ENCODE measurements at places on chromosomes 3 and 15.
A peak's percentile ranks its signal among the peaks of the same experiment; 100 is the strongest.

DNA sequence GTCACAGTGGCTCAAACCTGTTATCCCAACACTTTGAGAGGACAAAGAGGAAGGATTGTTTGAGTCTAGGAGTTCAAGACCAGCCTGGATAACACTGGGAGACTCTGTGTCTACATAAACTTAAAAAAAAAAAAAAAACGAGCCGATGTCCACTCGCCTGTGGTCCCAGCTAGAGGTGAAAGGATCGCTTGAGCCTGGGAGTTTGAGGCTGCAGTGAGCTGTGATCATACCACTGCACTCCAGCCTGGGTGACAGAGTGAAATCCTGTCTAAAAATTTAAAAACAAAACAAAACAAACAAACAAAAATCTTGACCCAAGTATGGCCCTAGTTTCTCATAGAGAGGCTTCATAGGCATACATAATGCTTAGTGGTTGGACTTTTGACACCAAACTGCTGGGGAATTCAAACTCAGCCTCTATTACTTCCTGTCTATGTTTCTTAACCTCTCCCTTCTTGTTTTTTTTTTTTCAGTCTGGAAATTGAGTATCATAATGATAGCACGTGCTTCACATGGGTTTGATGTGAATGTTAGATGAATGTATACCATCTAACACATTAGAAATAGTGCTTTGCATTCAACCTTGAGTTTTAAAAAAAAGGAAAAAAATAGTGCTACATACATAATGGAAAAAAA lies 46.4 kb upstream of the CAPN7 start:
- no peak for DNase-seq

GRCh38 chr15:62280625-62281024 lies 115.5 kb upstream of the C2CD4B start:
- DNase-seq, result peak; percentile 2

DNA sequence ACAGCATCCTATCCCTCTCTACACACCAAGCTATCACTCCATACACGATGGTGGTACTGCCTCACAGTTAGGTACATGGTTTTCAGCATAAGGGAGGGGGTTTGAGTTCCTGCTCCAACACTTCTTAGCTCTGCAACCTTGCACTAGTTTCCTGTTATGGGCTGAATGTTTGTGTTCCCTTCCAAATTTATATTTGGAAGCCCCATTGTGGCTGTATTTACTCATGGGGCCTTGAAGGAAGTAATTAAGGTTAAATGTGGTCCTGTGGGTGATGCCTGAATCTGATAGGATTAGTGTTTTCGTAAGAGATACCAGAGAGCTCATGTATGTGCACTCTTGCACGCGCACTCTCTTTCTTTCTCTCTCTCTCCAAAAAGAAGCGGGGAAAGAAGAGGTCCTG lies 259.4 kb downstream of the RORA start:
- DNase-seq, result no peak

DNA sequence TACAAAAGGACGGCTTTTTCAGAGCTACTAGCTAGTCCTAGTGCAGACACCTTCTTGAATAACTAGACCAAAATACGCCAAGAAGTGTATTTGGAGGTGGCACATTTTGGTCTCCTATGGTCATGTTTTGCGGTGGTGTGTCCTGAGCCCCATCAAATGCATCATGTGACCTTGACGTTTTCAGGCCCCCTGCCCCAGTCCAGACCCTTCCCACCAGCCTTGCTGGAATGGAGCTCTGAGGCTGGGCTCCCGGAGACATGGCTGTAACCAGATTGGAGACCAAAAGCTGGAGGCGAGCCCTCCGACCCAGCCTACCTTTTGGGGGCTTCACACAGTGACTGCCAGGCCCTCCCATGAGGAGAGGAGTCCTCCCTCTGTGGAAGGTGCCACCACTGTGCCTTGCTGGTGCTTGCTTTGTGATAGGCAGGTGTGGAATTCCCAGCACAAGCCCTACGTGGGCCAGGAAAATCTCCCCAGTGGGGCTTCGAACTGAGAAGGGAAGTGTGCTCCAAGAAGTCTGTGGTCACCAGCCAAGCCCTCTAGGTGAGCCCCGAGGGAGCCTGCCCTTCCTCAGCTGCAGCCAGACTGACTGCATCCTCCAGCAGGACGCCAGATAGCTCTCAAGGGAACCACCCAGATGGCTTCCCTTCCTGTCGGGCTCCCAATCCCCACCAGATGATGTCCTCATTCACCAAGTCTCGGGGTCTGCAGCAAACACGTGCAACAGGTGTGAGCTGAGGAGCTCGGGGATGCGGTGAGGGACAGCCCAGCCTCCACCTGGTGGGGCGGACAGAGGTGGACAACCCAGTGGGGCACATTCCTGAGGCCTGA lies 126.2 kb downstream of the ASB7 start:
- no peak for DNase-seq

GRCh38 chr15:41894791-41895463 lies 1.1 kb upstream of the SPTBN5 start:
- no peak for DNase-seq

DNA sequence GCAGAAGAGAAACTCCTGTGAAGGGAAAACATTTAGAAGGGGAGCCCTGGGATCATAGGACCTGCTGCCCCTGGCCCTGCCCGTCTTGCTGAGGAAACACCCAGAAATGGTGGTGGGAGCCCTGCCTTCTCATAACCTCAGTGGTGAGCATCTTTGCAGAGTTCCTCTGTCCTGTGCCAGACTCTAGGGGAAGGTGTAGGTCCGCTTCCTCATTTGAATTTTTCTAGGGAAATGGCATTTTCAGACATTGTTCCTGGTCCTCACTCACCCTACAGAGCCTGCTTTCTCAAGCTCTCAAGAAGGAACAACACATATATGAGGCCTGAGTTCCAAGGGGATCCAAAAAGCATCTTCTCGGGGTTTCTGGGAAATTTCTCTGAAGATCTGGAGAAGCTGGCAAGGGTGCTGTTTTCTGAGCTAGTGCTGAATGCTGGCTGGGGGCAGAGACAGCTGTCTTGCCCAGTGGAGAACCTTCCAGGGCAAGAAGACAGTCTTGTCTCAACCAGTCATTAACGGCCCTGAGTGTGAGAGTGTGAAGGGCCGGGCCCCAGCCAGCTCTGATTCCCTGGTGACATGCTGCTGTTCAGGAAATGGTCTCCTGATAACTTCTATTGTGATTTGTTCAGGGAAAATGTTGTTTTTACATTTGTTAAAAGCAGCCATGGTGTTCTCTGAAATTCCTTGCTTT lies 283.1 kb upstream of the LRRFIP2 start:
- no peak for DNase-seq

- DNase-seq, result no peak
Measured at GRCh38 chr15:64070965-64071851, 22.4 kb downstream of the CIAO2A start.
